ENCODE measurements at places on chromosomes 1 and 21.

GRCh38 chr1:18575620-18576019 is 55.0 kb upstream of the PAX7 start:
- DNase-seq = peak; percentile 61

GRCh38 chr1:31567956-31568570 is 8.3 kb upstream of the TINAGL1 start:
- DNase-seq = no peak

DNA sequence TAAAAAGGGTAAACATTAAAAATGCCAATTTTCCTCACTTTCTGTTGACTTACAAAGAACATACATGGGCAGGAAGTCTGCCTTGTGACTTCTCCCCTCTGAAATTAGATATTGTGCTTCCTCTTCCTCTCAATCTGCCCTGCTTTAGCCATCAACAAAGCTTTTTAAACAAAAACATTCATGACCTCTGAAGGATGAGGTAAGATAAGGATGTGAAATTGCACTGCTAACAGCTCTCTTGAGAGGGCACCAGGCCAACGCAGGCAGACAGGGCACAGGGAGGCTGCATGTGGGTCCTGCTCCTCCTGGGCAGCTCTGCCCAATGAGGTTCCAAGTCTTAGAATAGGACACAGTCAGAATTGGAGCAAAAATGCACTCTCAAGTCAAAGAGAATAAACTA is 62.1 kb downstream of the DEGS1 start:
- no peak for DNase-seq

DNA sequence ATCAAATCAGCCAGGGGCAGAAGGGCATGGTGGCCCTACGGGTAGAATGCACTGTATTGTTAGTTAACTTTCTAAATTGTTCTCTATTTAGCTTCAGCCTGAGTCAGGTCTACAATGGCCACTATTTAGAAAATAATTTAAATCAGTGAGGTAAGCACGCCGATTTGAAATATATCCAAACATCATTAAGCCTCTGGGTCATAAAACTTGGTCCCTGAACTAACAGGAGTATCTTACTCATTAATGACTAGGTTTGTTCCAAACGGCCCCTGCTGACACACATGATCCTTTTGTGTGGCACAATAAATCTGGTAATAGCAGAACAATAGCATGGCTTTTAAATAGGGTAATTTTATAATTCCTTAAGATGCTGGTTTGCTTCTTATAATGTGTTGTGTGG is 48.4 kb downstream of the STX6 start:
- no peak for DNase-seq

DNA sequence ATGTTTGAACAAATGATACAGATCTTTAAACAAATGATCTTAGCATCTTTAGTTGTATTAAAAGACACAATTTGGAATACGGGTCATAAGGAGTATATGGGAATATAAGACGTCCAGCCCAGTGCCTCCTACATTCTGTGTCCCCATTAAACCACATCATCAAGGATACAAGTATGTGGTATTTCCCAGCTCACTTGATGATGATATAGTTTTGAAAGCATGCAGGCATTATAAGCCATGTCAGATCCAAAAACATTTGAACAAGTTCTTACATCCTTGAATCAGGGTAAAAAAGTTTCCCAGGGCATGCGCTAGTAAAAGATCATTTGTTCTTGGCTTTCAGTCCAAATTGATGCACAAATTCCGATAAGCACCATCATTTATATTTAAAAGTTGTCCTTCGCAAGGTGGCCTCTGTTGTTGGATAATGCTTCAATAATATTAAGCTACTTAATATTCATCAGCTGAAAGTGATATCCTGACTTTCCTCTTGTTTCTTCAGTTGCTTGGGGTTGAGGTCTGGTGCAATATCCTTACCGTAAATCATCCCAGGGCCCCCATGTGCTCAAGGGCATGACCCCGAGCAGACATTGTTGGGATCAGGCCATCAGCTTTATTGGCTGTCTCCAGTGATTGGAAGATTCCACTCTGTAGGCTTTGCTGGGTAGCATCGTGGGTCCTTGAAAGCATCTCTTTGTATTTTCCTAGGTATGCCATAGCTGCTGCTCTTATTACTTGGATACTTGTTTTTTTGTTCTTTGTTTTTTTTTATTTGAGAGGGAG is 61.8 kb downstream of the CENPF start:
- no peak for DNase-seq

DNA sequence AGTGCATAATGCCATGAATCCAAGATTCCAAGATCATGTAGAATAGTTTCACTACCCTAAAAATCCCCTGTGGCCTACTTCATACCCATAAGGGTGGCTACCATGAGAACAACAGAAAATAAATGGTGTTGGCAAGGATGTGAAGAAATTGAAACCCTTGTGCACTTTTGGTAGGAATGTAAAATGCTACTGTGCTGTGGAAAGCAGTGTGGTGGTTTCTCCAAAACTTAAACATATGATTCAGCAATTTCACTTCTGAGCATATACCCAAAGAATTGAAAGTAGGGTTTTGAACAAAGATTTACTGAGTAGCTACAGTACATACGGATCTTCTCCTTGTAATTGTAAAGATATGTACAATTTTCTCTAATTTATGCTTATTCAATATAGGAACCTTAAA is 16.0 kb downstream of the FNBP1L start:
- DNase-seq = no peak

DNA sequence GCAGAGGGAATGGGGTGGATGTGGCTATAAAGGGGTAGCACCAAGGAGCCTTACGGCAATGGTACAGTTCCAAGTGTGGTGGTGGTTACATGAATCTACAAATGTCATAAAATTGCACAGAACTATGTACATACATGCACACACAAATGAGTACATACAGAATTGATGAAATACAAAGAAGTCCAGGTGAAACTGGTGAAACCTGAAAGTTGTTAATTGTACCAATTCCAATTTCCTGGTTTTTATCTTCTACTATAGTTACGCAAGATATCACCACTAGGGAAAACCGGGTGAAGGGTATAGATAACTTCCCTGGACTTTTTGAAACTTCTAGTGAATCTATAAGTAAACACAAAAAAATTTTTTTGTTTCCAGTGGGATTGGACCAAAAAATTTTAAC is 18.9 kb downstream of the HSF2BP start:
- DNase-seq = no peak

- no peak for DNase-seq
These were observed 64.7 kb upstream of the ACTRT2 start for GRCh38 chr1:2956576-2956975.

- no peak for DNase-seq
These were observed 104.2 kb downstream of the IGSF21 start for GRCh38 chr1:18211764-18212163.

DNA sequence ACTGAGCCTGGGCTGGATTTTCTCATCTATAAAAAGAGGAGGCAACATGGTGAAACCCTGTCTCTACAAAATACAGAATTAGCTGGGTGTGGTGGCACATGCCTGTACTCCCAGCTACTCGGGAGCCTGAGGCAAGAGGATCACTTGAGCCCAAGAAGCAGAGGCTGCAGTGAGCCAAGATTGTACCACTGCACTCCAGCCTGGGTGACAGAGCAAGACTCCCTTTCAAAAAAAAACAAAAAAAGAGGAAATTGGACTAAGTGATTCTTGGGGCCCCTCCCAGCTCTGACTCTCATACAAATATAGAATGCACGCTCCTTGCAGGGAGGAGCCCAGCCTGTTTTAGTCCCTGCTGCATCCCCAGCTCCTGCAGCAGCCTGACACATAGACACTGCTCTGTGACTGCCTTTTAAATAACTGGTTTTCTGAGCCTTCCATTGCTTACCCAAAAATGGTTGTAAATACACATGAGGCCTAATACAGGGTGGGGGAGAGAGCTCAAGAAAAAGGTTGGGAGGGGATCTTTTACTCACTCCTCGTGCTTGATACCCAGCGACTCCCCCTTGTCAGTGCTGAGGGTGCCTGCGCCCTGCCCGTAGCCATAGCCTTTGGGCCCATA is 17.2 kb downstream of the CSRP1 start:
- DNase-seq = no peak

- DNase-seq = no peak
These were observed 2.6 kb downstream of the IKBKE start for GRCh38 chr1:206472886-206473285.

DNA sequence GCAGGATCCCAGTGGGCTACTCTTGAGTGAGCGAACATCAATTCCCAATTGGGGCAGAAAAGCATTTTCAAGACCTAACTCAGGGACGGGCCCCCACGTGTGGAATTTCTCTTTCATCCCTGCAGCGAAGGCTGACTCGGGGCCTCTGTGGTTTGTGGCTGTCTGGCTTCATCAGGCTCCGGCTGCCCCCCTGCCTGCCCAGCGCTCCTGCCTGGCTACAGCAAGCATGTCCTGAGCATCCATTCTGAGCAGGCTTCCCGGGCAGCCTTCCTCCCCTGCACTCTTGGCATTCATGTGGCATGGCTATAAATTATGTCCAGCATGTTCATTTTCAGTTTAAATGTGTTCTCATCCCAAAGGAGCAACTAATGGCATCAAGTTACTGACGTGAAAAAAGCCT is 588.1 kb downstream of the KIF26B start:
- DNase-seq = no peak

- DNase-seq = no peak
These were observed 51.4 kb downstream of the EVA1C start for GRCh38 chr21:32463889-32464300.

DNA sequence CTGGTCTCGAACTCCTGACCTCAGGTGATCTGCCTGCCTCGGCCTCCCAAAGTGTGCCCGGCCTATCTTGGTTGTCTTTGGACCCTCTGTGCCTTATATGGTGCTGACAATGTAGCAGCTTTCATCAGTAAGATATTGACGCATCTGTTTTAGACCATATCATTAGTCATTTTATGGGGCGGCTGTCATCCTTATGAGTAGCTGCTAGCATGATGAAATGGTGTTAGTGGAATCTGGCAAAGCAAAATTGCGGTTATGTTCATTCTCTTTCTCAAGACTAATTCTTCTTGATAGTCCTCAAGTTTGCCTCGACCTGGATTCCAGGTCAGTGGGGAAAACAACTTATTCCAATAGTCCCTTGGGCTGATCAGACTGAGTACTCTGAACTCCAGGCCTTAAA is 199.9 kb downstream of the PRDM2 start:
- no peak for DNase-seq

GRCh38 chr1:43548285-43549271 is 17.9 kb downstream of the PTPRF start:
- no peak for DNase-seq

DNA sequence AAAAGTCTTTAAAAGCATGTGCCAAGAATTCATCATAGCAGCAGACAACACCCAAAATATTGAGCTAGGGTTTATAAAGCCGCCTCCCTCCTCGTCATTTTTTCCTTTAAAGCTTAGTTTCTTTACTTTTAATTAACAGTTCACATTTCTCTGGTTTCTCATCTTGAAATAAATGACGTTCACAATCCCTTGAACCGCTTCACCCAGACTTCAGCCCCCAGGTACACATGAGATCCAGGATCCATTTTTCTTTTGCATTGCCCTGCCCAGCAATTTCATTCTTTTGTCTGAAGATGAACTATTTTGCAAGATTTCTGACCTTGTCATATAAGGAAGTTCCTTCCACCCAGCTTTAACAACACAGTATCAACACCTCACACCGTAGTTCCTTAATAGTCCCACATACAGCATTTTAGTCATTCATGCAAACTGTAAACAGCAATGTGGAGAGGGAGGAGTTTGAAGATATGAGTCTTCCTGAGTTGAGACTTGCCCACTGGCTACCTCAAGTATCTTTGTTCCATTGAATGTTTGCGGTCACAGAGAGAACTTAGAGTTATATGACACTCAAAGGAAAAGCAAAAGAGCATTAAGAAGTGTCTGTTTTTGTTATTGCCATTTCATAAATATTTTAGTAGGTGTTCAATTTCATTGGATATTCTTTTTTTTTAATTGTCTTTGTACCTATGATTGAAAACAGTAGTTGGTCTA is 35.3 kb upstream of the CACYBP start:
- peak; percentile 52 for DNase-seq

- no peak for DNase-seq
These were observed 49.4 kb downstream of the CAPZB start for GRCh38 chr1:19435851-19436455.

DNA sequence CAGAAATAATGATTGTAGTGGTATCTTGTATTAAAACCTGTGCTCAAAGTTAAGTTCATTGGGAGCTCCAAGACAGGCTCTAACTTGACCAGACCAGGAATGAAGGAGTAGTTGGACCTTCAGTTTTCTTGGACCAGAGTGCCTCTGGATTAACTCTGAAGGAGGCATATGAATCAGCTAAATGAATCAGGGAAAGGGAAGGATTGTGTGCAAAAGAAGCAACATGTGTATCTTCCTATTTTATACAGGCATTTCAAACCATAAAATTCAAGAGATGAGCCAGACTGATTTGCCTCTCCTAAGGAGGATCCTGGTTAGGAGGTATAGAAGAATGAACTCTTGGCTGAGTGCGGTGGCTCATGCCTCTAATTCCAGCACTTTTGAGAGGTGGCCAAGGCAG is 71.4 kb downstream of the CC2D1B start:
- no peak for DNase-seq

DNA sequence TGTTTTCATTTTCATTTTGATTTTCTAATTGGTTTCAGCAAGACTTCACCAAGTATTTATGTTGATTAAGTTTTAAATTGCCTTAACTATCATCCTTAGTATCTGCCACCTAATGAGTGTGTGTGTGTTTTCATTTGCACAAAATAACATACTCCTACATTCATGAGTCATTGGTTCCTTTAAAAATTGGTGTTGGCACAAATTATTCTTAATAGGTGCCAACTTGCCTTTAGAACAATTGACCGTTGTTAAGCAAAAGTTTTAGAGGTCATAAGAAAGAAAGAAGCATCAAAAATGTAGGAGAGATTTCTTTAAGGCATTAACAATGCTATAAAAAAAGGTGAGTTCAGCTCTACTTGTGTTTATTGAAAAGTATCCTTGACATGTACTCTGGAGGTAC is 77.5 kb downstream of the FNBP1L start:
- no peak for DNase-seq

DNA sequence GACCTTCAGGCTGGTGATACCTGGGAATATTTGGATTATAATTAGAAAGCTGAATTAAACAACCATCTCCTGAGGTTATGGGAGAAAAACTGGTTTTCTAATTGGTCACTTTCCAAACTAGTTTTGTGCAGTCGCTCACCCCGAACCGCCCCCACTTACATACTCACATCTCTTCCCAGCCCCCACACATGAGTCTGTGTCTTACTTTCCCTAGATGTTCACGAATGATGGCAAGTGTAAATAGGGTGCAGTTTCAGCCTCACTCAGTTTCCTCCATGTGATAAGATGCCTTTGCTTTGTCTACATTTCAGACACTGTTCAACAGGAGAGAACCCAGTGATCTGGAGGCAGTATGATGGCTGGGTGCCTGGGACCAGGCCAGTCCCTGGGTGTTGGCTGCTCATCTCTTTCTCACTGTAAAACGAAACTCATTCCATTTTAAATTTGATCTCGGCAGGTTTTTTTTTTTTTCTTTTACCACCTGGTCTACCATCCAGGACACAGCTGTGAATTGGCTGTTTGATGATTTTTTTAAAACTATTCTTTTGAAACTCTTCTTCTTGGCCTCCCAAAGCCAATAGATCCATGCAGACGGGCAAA is 164.3 kb upstream of the RAB4A start:
- no peak for DNase-seq

GRCh38 chr1:178576841-178577240 is 63.9 kb downstream of the TEX35 start:
- no peak for DNase-seq

- no peak for DNase-seq
These were observed 77.7 kb upstream of the DIRAS3 start for GRCh38 chr1:68128157-68128556.

Measured in stimulated activated effector memory CD8-positive, alpha-beta T cell treated with anti-CD3 and anti-CD28 coated beads, Interleukin-12 subunit alpha, Interleukin-12 subunit beta, amount 100 ng/mL, for 72 hours (primary cell).